ENCODE measurements at places on chromosomes 5 and 9. TPM values are rescaled to one million over a fixed set of nuclear protein-coding genes. Genes with fewer than 3 reads are reported as not detected.

DNA sequence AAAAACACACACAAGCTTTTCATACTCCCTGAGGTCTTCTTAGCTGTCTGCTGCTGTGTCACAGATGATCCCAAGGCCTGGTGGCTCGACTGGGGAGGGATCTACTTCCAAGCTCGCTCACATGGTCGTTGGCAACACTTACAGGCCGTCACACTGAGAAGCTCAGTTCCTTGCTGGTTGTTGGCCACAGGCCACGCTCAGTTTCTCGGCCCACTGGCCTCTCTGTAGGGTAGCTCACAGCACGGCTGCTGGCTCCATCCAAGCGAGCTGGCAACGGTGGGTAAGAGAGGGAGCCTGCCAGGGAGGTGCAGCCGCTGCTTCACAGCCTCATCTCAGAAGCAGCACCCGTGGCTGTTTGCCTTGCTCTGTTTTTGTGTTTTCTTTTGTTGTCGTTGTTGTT is 43.8 kb upstream of the GFPT2 start:
- DNase-seq: no peak

DNA sequence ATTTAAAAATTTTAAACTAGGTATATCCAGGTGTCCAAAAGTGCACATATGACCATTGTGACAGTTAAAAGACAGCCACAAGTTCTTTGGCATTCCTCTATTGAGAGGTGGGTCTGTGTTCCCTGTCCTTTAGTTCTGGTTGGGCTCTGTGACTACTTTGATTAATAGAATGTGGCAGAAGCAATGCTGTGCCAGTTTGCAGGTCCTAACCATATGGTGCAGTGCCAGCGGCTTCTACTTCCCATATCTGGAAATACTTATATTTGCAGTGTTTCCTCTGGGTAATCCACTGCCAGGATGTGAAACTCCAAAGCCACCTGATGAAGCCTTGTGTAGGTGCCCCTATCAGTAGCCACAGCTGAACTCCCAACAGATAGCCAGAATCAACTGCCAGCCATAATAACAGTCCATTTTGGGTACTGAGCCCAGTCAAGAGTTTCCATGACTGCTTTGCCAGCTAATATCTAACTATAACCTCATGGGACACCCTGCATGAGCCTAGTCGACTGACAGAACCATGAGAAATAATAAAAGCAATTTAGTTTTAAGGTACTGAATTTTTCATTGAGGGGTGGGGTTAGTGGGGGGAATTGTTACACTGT is 361.0 kb upstream of the SEMA6A start:
- no peak for DNase-seq

GRCh38 chr5:139745132-139745799 is 50.3 kb upstream of the PSD2 start:
- DNase-seq: peak; percentile 49

- no peak for DNase-seq
Observed at GRCh38 chr5:124659798-124660197, 86.6 kb downstream of the ZNF608 start.

DNA sequence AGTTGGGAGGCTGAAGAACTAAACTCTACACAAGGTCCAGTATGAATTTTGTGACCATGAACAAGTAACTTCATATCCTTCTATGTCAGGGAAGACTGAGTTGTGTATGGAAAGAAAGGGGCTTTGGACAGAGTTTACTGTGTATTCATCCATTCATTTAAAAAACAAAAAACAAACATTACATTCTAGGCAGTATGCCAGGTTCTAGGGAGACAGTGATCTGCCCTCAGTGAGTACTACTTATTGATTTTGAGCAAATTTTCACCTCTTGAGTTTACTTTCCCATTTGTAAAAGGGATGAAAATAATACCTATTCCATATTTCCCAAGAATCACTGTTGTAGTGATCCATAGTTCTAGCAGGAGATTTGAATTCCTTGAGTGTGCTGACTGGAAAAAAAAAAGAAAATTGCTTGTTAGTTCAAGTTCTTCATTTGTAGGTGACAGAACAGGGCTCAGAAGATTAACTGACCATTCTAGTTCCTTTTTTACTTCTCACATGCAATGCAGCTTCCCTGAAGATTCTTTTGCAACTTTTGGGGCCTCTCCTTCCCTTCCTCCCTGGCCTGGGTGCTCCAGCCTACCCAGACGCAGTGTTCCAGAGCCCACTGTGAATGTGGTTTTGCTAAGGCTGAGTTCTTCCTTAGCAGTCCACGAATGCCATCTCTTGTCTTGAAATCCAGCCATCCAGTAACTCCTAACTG is 2.6 kb upstream of the GAPVD1 start:
- no peak for DNase-seq

GRCh38 chr9:130406278-130406895 is 38.4 kb upstream of the ASS1 start:
- no peak for DNase-seq

DNA sequence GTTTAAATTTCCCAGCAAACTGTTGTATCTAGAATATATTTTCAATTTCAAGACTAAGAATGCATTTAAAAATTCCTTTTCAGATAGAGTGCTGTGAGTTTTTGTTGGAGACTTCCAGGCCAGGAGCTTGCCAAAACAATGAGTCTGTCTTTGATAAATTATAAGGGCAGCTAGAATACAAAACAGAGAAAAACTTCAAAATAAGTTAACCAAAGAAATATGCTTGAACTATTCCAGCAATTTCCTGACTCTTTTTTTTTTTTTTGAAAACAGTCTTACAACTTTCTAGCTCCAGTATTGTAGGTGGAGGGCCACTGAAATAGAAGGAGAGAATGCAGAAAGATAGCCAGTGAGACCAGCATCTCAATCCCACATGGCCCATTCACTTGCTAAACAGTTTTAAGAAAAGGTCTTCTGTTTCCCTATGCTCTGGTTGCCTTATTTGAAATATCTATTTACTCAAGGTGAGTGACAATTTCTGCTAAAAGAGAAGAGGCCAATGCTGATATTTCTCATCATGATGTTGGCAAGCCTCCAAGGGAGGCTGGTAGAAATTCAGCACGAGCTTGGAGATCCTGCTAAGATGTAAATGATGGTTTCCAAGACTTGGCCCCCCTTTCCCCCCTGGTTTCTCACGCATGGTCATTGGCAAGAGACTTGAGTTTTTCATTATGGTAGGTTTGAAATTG is 103.2 kb downstream of the USP20 start:
- peak; percentile 52 for DNase-seq

- no peak for DNase-seq
Observed at GRCh38 chr9:130963337-130963908, 24.4 kb upstream of the FIBCD1 start.

DNA sequence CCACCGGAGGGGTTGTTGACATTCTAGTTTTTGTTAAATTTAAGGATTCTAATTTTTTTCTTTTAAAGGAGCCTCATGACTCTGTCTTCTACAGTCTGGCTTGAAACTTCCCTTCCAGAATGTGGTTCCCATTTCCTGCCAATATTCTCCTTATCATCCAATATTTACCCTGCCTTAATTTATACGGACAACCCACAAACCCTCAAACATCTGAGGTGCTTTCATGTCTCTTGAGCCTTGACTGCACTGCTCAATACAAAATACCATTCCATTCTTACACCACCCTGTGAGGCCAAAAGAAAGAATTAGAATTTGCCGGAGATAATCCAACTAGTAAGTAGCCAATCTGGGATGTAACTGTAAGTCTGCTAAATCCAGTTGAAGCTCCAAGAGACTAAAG is 346.5 kb downstream of the SPOCK1 start:
- no peak for DNase-seq

DNA sequence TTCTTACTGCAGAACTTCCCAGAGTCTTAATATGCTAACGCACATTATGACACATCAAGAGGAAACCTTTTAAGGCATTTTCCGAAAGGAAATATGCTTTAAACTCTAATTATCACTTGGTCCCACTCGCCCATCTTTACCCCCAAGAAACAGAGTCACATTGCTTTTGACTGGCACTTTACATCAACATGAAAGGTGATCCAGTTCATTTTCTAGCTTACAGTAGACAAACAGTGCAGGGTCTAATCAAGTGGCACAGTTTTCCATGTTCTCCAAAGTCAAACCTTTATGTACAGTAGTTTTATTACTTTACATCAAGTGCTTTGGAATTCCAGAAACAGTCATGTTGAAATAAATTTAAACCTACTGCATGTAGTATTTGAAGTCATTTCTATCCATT is 12.0 kb downstream of the RAB14 start:
- DNase-seq: no peak

- DNase-seq: no peak
Observed at GRCh38 chr5:27437594-27438200, 399.3 kb upstream of the CDH9 start.

- DNase-seq: no peak
Observed at GRCh38 chr5:175709276-175709781, 51.5 kb downstream of the HRH2 start.

- no peak for DNase-seq
Observed at GRCh38 chr5:134084022-134084565, 30.4 kb upstream of the TCF7 start.

DNA sequence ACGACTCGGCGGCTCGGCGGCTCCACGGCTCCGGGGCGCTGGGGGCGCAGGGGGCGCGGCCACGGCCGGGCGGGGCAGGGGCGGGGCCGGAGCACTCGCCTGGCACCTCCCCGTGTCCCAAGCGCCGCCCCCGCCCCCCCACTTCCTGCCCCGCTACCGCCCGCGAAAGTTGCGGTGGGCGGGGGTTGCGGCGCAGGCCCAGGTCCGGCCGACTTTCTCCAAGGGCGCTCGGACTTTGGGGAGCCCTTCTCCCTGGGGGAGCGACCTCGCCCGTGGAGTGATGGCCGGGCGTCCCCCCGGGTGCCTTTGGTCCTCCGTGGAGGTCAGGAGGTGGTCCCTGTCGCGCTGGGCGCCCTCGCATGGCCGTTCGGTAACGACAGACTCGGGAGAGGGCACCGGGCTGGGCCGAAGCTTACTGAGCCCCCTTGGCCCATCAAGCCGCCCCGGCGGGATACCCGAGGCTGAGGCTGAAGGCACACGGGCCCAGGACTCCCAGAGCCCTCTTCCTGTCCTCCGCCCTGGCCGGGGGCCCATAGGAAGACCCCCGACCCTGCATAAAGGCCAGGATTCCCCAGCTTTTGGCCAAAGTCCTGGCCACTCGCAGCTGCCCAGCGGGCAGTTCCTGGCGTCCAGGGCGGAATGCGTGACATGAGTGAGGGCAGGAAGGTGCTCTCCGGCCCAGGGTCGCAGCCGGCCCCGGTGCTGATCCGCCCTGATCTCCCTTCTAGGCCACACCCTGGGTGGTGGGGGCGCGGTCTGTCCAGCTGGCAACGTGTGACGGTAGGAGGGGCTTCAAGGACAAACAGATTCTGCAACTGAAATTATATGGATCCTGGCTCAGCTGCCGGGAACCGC is 883 bp upstream of the VAV2 start:
- peak; percentile 89 for DNase-seq

DNA sequence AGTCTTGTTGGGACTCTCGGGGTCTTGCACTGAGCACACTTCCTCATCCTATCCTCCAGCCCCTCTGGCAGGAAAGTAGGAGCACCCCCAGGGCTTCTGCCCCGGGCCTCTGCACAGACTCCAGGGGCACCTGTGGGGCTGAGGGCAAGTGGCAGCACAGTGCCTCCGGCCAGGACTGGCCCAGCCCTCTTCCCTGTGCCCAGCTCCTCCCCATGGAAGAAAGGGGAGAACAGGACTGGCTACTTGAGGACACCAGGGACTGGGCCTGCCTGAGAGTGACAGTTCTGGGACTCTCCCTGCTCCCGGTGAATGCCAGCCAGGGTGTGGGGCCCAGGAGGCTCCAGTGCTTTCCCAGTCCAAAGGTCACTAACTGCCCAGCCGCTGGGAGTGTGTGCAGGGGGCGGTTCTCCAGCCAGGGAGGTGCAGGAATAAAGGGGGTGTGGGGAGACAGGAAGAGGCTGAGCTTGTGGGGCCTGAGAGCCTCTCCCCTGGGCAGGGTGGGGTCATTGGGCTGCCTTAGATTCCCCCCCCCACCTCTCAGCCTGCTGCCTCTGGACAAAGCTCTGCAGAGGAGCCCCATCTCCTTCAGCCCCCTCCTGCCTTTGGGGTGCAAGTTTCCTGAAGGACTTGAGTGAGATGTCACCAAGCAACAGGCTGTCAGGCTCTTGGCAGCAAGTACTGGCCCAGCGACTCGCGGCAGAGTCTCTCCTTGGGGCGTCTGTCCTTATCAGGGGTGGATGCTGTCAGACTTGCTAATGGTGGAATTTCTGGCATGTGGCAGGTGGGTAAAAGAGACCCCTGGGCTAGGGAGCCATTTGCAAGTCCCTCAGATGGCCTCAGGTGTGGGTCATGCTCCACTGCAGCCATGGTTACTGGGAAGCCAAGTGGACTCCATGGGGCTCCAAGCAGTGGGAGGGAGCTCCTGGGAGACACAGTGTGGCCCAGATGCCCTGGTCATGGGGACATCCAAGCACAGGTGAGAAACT is 19.1 kb upstream of the JADE2 start:
- peak; percentile 19 for DNase-seq

DNA sequence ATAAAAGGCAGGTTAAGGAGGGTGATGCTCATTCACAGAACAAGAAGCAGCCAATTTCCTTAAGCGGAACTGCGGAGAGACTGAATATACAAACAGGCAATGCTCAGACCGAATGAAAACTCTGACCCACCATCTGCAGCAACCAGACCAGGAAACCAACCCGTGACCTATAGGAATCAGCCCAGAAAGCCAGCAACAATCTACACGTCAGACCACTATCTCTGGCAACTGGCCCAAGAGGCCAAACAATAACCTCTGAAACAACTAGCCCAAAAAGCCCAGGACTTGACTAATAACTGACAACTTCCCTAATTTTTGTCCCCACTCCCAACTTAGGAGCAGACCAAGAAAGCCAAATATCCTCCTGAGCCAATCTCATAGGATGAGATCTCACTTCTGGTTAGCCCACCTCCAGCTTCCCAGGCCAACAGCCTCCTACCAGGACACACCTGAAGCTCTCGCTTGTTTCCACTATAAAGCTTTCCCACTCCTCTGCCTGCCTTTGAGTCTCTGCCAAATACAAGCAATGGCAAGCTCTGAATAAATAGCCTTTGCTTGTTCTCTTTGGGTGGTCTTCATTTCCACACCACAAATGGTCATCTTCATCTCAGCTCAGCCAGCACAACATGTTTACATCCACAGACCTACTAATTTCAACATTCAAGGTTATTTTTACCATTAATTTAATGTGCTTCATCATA is 168.5 kb downstream of the HSD17B3 start:
- no peak for DNase-seq

- no peak for DNase-seq
Observed at GRCh38 chr5:126443374-126443851, 20.2 kb downstream of the GRAMD2B start.

DNA sequence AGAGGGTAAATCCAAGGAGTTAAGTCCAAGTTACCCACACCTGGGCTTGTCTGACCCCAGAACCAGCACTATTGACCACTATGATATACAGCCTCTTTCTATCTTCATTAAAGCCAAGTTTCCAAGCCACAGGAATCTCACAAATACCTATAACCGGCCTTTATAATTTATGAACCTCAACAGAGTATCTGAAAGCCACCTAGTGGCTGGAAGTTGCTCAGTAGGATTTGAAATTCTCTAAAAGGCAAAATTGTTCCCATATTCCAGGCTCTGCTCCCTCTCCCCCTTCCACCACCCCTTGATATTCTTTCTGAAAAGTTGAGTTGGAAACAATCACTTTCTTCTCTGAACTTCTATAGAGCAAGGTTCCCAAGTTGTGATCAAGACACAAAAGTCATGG is 106.4 kb upstream of the GPR151 start:
- no peak for DNase-seq

Gene ARL14EPL
- total RNA-seq: not detected

Gene ERAP2
- total RNA-seq: 0.44 TPM

Gene GFPT2
- total RNA-seq: 3.4 TPM

Gene STC2
- 71.2 TPM for total RNA-seq

Gene LCN15
- total RNA-seq: not detected

Gene SPATA31E1
- not detected for total RNA-seq

Gene IL5
- total RNA-seq: not detected

Gene IFNA2
- total RNA-seq: not detected

Gene CCL27
- total RNA-seq: 0.88 TPM
